ENCODE measurements at places on chromosomes 2 and 18.

- no peak for DNase-seq
Measured at GRCh38 chr2:16537347-16537746, 128.3 kb downstream of the CYRIA start.

DNA sequence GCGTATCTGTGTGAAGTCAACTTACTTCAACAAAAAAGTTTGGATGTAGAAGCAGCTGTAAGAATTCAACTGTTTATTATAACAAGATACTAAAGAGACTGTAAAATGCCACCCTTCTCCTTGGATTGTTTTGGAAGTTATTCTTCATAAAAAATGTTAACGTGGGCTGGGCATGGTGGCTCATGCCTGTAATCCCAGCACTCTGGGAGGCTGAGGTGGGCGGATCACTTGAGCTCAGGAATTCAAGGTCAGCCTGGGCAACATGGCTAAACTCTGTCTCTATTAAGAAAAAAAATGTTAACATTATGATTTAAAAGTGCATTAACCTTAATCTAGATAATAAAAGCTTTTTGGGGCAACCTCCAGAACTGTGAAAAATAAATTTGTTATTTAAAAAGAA lies 7.7 kb downstream of the CIAO1 start:
- DNase-seq: no peak

DNA sequence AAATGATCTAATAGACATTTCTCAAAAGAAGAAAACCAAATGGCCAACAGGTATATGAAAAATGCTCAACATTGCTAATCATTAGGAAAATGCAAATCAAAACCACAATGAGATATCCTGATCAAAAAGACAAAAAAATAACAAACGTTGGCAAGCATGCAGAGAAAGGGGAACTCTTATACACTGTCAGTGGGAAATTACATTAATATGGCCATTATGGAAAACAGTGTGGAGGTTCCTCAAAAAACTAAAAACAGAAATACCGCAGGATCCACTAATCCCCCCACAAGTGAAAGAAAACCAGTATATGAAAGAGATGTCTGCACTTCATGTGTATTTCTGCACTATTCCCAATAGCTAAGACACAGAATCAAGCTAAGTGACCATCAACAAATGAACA lies 57.7 kb upstream of the CTIF start:
- DNase-seq: no peak

- DNase-seq: no peak
Measured at GRCh38 chr2:233542507-233542906, 24.1 kb downstream of the USP40 start.

Data from hematopoietic multipotent progenitor cell (in vitro differentiated cells).